ENCODE measurements at places on chromosomes 3 and 15. TPM values are rescaled to one million over a fixed set of nuclear protein-coding genes. Genes with fewer than 3 reads are reported as not detected.
A peak's percentile ranks its signal among the peaks of the same experiment; 100 is the strongest.

- peak; percentile 94 for DNase-seq
Observed at GRCh38 chr3:4720316-4721075, 227.3 kb downstream of the ITPR1 start.

- peak; percentile 87 for DNase-seq
Observed at GRCh38 chr3:184314700-184315542, 515 bp downstream of the EIF4G1 start.

The CACNA1D gene
- 7.1 TPM for total RNA-seq

- no peak for DNase-seq
Observed at GRCh38 chr3:44023961-44024593, 217.6 kb upstream of the TOPAZ1 start.

- DNase-seq, result no peak
Observed at GRCh38 chr3:87191641-87192040, 35.5 kb upstream of the CHMP2B start.

GRCh38 chr15:77827860-77828259, 195.1 kb upstream of the LINGO1 start:
- no peak for DNase-seq

DNA sequence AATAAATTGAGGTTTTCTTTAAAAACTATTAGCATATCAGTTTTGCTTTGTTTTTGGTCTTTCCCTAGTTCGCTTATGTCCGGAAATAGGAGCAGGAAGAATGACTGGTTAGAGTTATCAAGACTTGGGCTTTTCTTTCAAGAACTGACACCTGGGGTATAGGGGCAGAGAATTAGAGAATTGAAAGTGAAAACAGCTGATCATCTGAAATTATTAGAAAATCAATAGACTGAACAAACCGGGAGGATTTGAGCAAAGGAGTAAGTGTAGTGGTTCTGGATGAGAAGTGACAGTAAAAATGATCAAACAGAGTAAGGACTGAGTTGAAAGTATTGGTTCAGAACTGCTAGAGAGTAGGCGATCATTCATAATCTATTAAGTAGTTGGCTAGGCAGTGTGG, 6.0 kb downstream of the MINDY2 start:
- DNase-seq, result no peak

The REC114 gene
- not detected for total RNA-seq
